ENCODE measurements at places on chromosomes 16 and 17.
A peak's percentile ranks its signal among the peaks of the same experiment; 100 is the strongest.

- DNase-seq, result no peak
Observed at GRCh38 chr16:46706642-46707041, 17.2 kb downstream of the ORC6 start.

DNA sequence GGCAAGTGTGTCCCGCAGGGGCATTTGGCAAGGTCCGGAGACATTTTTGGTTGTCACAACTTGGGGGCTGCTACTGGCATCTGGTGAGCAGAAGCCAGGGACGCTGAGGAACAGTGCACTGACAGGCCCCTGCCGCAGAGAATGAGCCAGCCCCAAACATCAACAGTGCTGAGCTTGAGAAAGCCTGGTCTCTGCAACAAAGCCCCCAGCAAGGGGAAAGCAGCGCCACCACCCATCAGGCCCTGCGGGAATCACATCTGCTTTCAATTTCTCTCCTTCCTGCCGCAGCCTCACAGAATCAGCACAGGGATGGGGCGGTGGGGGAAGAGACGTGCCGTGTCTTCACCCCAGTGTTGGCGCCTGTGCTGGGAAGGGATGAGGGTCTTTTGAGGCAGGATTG, 14.8 kb upstream of the PRPSAP1 start:
- DNase-seq, result no peak

GRCh38 chr16:2500918-2501750, 12.6 kb upstream of the ATP6V0C start:
- peak; percentile 64 for DNase-seq

GRCh38 chr16:10624527-10624926, 44.1 kb upstream of the EMP2 start:
- no peak for DNase-seq

- no peak for DNase-seq
Observed at GRCh38 chr17:75110234-75110937, 617 bp downstream of the ARMC7 start.

Measured in NCI-H446 treated with DMSO at 0.1 percent for 48 hours (cell line).